ENCODE measurements at places on chromosomes 7 and 10.

GRCh38 chr10:58568428-58568935 is 55.8 kb downstream of the BICC1 start:
- DNase-seq = no peak

GRCh38 chr10:118687472-118687871 is 67.3 kb downstream of the CACUL1 start:
- DNase-seq = no peak

DNA sequence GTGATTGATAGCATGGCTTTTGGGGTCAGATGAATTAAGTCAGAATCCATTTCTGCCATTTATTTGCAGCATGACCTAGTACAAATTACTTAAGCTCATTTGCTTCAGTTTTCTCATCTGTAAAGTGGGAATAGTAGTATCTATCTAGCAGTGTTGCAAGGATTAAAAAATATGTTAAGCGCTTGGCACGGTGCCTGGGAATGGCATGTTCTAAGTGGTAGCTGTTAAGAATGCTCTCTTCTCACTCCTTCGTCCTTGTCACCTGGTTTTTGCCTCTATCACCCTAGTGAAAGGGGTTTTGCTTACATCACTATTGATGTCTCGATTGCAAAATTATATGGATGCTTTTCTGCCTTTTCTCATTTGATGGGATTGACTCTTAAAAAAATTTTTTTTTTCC is 7.4 kb downstream of the TMEM248 start:
- DNase-seq = no peak

GRCh38 chr10:101080933-101081931 is 19.4 kb downstream of the KAZALD1 start:
- no peak for DNase-seq

DNA sequence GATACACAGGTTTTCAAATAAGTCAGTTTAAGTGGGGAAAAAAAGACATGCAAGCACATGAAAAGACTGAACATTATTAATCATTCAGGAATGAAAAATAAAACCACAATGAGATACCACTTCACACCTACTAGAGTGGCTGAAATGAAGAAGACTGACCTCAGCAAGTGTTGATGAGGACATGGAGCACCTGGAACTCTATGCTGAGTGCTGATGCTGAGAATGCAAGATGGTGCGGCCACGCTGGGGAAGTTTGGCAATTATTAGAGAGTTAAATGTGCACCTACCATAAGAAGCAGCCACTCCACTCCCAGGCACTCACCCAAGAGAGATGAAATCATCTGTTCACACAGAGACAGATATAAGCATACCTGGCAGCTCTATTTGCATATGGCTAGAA is 32.9 kb upstream of the ELFN1 start:
- no peak for DNase-seq

- DNase-seq = no peak
Observed at GRCh38 chr7:112225006-112225405, 18.5 kb downstream of the ZNF277 start.

DNA sequence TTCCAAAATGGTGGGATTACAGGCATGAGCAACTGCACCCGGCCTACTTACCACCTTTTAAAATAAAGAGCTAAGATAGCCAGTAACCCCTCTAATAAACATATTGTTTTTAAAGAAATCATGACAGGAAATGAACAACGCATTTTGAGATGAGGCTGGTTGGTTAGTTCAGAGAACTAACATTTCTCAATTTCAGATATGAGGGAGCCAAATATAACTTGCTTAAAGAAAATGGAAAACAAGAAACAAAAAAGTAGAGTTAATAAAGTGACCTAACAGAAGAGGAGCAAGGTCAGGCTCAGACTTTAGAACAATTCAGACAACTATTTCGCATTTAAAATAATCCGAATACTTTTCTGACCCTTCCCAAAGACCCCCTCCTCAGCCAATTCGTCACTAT is 254.9 kb upstream of the PHF14 start:
- no peak for DNase-seq

DNA sequence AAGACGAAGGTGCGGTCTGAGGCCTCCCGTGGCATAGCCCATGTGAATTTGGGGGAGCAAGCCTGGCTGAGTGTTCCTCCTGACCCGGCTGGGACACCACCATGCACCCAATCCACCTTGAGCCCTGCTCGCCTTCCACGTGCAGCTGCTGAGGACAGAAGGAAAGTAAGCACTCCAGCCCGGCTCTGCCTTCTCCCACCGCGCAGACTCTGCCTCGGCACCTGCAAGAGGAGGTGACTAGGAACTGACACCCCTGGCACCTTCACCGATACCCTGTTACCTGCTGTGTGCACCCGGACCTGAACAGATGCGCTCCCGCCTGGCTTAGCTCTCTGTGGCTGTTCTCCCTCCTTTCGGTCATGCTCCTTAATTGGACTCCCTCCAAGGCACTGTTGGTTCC is 57.0 kb upstream of the OPN4 start:
- DNase-seq = no peak

DNA sequence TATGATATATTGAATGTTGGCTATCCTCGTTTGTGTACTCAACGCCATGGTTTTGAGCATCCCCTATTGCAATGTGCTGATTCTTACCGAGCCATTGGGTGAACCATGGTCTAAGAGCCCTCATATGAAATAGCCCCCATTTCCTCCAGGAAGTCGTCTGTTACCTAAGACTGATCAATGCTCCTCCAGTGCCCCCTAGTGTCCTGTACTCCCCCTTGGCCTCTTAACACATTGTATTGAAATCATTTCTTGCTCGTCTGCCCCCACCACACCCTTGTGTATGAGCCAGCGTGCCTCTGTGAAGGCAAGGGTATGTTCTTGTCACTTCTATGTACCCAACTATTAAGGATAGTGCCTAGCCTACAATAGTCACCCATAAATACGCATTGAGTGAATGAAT is 11.2 kb upstream of the SLC35B4 start:
- peak; percentile 45 for DNase-seq

- DNase-seq = no peak
Observed at GRCh38 chr7:101625031-101625791, 3.9 kb downstream of the MYL10 start.

GRCh38 chr7:148761499-148762278 is 63.0 kb downstream of the CUL1 start:
- DNase-seq = no peak

Measured in hematopoietic multipotent progenitor cell treated with erythropoietin and hydrocortisone succinate and interleukin-3 and kit ligand, for 15 days (in vitro differentiated cells).